ENCODE measurements at places on chromosomes 11 and 22.

DNA sequence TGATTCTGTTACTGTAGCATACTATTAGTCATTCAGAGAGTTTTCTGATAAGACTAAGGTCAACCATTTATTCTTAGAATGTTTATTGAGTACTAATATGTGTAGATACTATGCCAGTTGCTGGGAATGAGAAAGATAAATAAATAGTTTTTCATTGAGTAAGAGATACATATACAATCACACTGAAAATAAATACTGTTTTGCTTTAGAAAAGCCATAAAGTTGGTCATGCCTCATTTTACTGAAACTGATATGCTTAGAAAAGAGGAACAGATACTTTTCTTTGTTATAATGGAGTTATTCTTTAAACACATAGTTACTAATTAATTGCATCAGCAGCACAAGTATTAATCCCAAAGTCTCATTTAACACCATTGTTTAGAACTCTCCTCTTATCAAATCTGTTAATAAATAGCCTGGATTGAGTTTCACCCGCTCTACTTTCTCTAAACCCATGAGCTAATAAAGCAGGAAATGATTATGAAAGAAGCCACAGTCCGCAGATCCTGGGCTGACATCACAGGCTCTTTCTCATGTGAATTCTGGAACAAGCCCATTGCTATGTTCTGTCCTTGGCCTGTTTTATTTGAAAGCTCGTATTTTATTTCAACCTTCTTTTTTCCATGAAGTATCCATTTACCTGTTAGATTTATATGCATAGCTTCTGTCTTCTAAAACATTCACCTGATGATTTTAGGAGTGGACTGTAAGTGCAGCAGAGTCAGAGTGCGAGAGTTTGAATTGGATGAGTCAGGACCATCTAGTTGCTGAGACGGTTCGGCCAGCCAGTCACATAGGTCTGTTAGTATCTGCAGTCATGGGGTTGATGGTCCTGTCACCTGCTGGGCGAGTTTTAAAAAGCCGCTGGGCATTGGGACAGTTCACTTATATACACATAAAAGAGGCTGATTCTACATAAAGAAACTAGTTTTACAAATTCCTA, 35.5 kb downstream of the PIWIL4 start:
- peak; percentile 91 for DNase-seq

- DNase-seq, result no peak
These were observed 127.9 kb upstream of the SYT13 start for GRCh38 chr11:45414088-45414487.

DNA sequence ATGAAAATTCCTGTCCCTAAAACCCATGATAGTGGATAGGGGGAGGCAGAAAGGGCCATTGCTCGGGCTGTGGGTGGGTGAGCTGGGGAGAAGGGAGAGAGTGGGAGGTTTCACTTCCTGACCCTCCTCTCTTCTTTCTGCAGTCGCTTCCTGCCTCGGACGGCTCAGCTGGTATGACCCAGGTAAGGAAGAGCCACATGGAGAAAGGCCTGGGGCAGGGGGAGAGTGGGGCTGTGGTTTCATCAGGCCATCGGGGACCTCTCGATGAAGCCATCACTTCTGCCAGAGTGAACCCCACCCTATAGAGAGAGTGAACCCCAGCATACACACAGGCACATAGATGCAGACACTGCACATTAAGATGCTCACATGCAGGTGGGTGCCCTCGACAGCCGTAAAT, 12.6 kb downstream of the CD5 start:
- DNase-seq, result no peak

DNA sequence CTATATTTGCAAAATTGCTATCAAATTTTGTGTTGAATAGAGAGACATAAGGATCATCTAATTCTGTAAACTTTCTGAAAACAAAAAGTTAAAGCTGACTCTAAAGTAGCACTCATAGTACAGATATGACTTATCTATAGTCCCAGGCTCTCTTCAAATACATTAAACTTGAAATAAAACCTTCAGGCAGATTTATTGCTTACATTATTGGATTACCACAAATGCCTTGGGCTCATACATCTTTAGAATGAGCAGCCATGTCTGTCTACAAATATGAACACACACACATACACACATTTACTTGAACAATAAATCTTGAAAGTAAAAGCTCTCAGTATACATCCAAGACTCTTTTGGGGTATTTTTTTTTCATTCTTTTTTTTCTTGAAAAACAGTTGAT, 207.9 kb downstream of the LUZP2 start:
- no peak for DNase-seq

- DNase-seq, result no peak
These were observed 37.9 kb downstream of the TEAD1 start for GRCh38 chr11:12712132-12712531.

GRCh38 chr11:99098751-99099150, 78.0 kb downstream of the CNTN5 start:
- DNase-seq, result no peak

Measured in iris pigment epithelial cell (primary cell).